T-helper 2 cell (primary cell): ENCODE measurements at places on chromosomes 11 and 22.

- DNase-seq = no peak
These were observed 196.2 kb upstream of the E2F8 start for GRCh38 chr11:19436932-19437331.

- peak; percentile 55 for DNase-seq
These were observed 39.1 kb upstream of the CREB3L1 start for GRCh38 chr11:46238078-46238966.

GRCh38 chr22:45852826-45853225, 124.1 kb downstream of the WNT7B start:
- DNase-seq = no peak

- DNase-seq = no peak
These were observed 20.7 kb upstream of the AIFM3 start for GRCh38 chr22:20946080-20946986.

- no peak for DNase-seq
These were observed 547.5 kb downstream of the TBC1D22A start for GRCh38 chr22:47309946-47310345.
